HuH-7 (cell line): ENCODE measurements at places on chromosomes 3 and 15.

- DNase-seq, result no peak
Observed at GRCh38 chr3:46946856-46947545, 29.5 kb downstream of the CCDC12 start.

- DNase-seq, result no peak
Observed at GRCh38 chr15:66560856-66561525, 4.8 kb downstream of the LCTL start.

GRCh38 chr3:196159526-196159925, 51.7 kb downstream of the ZDHHC19 start:
- DNase-seq, result no peak

DNA sequence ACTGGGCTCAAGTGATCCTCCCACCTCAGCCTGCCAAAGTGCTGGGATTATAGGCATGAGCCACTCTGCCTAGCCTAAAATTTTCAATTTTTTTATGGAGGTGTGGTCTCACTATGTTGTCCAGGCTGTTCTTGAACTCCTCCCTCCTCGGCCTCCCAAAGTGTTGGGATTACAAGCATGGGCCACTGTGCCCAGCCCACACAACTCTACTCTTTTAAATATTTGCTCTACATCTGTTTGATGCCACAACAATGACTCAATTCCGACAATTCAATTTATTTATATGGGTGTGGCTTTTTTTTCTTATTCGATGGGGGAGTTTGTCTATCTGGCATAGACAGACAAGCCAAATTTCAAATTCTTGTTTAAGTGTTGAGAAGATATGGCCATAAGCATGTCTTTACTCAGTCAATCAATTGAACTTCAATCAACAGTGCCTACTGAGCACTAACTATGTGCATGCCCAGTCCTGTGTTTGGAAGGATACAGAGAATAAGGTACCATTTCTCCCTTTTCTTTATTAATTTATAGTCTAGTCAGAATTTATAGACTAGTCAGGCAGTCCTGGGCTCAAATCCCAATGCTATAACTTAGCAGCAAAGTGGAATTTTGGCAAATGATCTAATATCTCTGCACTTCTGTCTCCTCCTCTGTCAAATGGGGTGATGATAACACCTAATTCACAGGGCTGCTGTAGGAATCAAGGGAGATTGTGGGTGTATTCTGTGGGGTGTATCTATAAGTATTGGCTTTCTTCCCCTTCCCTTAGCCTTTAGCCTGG, 54.6 kb upstream of the PIAS1 start:
- no peak for DNase-seq

DNA sequence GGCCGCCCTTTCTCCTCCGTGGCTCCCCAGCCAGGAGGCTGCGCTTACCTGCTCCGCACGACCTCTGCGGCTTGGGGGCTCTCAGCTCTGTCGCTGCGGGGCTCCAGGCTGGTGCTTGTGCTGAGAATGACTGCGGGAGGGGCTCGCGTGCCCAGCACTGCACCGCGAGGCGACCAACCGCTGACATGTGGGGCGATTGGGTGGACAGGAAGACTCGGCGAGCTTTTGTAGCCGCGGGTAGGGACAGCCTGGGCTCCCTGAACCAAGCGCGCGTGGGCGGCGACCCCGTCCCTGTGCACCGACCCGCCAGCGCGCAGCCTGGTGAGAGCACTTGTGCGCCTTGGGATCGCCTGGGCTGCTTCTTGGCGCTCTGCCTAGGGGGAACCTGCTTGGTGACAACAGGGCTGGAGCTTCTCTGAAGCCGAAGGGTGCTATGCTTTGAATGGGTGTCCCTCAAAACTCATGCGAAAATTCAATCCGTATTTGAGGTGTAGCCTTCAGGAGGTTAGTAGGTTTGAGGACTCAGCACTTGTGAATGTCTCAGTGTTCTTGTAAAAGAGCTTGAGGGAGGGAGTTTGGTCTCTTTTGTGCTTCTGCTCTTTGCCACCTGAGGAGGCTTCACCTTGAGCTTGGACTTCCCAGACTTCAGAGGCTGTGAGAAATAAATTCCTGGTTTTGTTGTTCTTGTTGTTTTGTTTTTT, 50.4 kb downstream of the IL12A start:
- no peak for DNase-seq

DNA sequence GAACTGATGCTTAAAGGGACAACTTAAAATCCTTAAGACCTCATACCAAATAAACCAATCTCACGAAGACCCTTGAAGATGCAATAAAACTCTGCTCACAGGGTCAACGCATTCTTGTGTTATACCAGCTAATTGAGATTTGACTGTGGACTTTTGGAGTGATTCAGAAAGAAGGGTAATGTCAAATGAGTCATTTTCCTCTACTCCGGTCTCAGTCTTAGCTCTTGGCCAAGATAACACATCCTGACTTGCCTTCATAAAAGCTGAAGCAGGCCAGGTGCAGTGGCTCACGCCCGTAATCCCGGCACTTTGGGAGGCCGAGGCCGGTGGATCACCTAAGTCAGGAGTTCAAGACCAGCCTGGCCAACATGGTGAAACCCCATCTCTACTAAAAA, 3.8 kb downstream of the PKM start:
- no peak for DNase-seq

GRCh38 chr15:79629687-79630086, 197.6 kb downstream of the MINAR1 start:
- no peak for DNase-seq
